OCI-M1 (cell line): ENCODE measurements at places on chromosomes 1 and 21.

DNA sequence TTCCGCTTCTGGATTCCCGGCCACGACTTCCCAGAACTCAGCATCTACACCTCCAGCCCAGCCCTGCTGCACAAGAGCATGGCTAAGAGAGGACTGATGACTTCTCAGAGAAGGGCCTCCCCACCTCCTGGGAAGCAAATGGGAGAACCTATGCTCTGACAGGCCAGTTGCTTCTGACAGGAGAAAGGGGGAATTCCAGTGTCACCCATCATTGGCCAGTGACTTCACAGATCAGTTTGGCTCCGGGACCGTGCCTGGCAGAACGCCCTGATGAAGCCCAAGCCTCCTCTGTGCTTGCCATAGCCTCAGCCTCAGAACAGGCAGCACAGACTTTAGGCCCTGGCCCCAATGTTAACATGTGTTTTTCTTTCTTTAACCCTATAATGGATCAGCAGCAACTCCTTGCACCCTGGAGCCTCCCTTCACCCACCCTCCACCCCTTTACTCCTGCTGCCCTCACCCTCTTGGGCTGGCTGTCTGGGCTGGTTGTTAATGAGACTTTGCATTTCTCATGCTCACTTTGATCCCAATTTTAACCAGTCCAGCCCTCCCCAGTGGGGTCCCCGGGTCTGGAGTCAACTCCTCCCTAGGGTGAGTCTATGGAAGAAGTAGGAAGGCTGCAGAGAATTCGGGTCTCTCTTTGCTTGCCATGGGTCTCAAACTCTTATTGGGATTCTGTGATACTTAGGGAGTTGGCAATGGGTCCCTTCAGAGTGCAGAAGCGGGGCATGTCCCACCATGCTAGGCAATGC lies 42.7 kb upstream of the SLC30A1 start:
- DNase-seq, result no peak

DNA sequence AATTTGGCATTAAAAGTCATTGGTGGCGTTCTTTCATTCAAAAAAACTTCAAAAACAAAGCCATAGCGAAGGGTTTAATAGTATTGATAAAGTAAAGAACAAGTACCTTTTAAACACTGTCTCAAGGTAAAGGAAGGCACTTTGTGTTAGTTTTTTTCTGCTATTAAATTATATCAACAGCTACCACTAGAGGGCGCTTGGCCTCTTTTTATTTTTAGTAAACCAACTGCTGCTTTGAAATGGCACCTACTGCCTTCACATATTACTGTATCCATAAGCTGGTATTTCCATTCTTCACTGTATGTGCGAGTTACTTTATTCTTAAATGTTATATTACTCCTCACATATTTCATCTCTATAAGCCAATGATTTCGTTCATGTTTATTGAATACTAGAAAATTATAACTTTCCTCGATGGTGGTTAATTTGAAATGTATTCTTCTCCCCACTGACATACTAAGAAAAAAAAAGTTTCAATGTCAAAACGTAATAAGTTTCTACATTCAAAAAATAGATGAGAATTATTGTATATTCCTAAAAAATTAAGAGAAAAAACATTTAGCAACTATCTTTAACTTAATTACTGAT lies 125.7 kb upstream of the CXADR start:
- peak; percentile 85 for DNase-seq

DNA sequence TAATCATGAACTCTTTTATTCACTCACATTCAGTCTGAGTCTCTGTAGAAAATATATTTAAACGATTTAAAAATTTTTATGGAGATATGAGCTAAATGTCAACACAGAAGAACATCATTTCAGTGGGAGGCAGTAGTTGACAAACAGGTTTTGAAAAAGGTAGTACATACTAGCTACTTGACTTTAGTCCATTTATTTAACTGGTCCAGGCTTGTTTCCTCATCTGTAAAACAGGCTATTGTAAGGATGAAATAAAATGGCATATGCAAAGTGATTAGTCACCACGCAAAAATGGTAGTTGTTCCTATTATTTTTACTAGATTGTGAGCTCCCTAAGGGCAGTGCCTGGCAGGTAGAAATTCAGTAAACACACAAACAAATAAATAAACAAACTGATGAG lies 75.2 kb downstream of the NTPCR start:
- no peak for DNase-seq

- DNase-seq, result no peak
Measured at GRCh38 chr1:116764906-116765862, 11.0 kb downstream of the CD2 start.

DNA sequence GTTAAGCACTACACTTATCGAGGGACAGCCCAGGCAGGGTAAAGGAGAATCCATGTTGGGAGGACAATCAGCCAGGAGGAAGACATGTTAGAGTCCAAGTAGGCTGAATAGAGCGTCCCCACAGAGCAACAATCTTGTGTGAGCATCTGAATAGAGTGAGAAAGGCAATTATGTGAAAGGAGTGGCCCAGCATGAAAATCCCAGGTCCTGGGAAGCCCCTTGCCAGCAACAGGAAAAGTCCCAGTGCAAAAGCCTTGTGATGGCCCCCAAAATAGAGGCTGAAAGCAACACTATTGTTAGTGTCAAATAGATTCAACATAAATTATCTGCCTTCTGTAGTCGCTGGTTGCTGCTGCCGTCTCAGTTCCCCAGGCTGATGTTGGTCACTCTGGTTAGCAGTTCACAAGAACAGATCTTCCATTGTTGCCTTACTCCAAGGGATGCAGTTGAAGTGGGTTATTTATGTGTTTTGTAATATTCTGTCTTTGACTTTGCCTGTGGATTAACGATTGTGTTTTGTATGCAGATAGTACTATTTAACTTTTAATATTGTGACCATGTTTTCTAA lies 12.1 kb upstream of the ABL2 start:
- DNase-seq, result no peak

DNA sequence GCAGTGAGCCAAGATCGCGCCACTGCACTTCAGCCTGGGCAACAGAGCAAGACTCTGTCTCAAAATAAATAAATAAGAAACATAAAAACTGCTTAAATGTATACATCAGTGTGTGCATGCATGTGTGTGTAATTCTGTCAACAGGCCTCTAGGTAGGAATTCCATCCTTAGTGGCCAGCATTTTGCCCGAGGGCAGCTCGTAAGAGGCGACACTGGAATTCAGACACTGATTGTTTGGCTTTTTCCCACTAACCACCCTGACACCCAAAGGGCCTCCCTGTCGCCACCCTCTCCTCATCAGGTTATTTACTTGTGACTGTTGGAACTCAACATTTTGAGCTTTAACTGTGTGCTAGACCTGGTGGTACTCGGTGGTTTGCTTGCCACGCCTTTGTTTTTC lies 64.0 kb upstream of the KIF1B start:
- DNase-seq, result no peak

DNA sequence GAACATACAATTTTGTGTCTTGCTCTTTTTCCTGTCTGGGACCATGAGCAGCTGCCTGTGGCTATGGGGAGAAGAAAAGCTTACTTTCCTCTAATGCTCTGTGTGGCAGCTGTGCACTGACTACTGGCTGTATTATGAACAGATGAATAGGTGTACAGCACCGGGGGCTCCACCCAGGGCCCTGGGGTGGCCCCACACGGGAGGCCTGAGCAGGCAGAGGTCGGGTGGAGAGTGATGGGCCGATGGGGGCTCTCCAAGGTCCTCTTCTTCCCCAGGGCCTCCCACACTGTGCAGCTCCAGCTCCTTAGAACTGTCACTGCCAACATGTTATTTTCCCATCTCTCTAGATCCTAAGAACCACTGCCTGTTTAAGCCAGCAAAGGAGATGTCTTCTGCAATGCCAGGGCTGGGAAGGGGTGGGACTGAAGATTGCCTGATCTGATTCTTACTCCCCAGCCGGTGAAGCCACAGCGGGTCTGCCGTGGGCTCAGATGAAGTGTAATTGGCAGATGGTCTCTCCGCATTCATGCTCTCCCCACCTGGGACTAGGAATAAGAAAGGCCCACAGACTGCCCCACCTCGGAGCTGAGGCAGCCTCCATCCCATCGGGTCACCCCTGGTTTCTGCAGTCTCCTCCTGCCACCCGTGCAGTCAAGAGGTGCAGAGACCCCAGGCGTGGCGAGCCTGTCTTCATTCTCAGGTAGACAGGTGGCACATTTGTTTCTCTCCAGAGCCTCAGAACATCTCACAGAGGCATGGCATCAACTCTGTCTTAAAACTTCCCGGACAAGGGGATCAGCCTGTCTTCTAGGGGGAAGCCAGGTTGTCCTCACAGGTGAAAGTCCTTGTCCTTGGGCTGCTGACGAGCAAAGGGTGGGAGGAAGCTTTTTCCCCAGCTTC lies 186.5 kb upstream of the GALNT2 start:
- no peak for DNase-seq

GRCh38 chr1:33086384-33086850 lies 5.5 kb downstream of the AZIN2 start:
- DNase-seq, result peak; percentile 79
